G401 (cell line): ENCODE measurements at places on chromosomes 12 and 14.

DNA sequence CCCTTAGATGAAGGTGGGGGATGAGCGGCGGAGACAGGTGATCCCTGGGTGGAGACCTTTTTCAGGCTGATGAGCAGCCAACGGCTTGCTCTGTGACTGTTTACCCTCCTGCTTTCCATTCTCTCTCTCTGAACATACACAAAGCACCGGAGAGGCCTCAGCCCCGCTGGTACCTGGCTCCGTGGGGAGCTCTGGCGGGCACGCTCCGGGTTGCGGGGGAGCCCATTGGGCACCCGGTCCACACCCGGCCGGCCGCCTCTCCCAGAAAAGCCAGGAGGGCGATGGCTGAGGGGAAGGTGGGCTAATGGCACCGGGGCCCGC is 545 bp downstream of the SMARCC2 start:
- peak; percentile 29 for DNase-seq

DNA sequence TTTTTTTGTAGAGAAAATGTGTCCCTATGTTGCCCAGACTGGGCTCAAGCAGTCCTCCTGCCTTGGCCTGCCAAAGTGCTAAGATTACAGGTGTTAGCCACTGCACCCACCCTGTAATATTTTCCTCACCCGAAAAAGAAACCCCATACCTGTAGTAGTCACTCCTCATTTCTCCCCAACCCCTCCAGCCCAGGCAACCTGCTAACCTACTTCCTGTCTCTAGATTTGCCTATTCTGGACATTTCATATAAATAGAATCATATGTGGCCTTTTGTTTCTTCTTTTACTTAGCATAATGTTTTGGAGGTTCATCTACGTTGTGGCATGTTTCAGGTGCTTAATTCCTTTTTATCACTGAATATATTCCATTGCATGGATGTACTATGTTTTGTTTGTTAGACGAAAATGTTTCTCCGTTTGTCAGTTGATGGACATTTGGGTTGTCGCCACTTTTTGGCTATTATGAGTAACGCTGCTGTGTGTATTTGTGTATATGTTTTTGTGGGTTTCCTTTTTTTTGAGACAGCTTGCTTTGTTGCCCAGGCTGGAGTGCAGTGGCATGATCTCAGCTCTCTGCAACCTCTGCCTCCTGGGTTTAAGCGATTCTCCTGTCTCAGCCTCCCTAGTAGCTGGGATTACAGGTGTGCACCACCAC is 6.2 kb downstream of the ANKRD13A start:
- no peak for DNase-seq

- DNase-seq = no peak
Observed at GRCh38 chr14:71524320-71524982, 407.8 kb upstream of the RGS6 start.

GRCh38 chr14:102180248-102180998 is 40.7 kb downstream of the WDR20 start:
- DNase-seq = no peak

DNA sequence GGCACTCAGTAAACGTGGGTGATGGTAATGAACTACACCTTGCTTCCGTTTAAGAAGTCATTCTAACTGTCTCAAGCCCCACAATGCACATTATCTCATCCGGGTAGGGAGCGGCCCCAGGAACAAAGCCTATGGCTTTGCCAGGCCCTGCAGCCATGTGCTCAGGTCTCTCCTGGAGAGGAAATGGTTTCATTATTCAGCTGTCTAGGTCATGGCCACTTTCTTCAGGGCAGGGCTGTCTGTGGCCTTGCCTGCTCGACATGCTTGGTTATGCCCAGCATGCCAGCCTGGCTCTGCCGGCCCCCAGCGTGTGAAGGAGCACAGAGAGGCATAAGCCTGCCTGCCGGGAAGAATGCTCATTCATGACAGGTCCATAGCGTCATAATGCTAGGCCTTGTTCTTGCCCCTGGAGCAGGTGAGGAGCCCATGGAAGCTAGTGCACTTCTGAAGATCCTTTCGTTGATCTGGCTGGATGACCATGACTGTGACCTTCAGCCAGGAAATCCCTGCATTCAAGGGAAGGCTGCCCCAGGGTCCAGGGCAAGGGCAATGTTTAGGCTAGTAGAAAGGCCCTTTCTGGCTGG is 26.3 kb upstream of the FOS start:
- no peak for DNase-seq

GRCh38 chr12:55929306-55929791 is 1.6 kb upstream of the DGKA start:
- no peak for DNase-seq

- no peak for DNase-seq
Observed at GRCh38 chr12:108337235-108338223, 1.6 kb downstream of the CMKLR1 start.

DNA sequence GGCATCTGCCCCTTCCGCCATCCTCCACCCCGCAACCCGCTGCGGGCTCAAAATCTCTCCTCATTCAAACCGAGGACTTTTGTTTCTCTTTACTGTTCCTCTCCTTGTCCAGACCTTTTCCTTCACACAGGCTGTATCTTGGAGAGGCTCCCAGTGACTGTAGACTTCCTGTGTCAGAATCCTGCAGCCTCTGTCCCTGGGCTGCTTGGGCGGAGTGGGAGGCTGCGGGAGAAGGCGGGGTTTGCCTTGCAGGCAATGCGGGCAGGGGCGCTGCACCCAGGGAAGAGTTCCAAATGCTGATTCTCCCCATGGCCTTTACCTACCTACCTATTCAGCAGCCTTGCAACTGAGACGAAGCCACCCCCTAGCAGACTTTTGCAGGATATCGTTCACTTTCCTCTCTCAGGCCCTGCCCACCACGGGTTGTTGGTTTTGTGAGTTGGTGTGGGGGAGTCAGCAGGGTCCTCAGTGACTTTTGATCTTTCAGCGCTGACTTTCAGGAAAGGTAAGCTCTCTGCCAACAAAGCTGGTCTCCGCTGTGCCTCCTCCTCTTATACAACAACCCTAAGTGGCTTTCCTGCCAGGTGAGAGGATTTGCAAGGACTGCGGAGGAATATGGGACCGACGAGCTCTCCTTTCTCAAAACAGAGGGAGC is 79.0 kb upstream of the KCNA1 start:
- no peak for DNase-seq

- no peak for DNase-seq
Observed at GRCh38 chr14:105475269-105476096, 862 bp downstream of the CRIP2 start.

- no peak for DNase-seq
Observed at GRCh38 chr14:88521818-88522217, 33.0 kb downstream of the PTPN21 start.

DNA sequence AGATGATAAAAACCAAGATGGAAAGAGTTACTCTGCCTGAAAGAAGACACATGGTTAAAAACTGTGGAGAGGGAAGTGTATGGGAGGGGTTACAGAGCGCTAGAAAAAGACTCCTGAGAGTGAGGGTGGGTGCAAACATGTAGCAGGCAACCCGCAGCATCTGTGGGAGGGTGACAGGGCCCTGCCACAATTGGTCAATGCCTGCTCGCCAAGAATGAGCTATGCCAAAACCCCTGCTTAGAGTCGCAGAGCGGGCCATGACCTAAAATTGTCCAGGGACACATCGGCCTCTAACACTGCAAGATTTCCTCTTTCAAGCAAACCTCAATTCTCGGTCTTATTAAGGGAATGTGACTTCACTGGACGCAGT is 700 bp downstream of the PRKAG1 start:
- no peak for DNase-seq

- no peak for DNase-seq
Observed at GRCh38 chr14:49961270-49962222, 68.7 kb downstream of the ARF6 start.

- no peak for DNase-seq
Observed at GRCh38 chr12:79415746-79416435, 274.9 kb downstream of the PAWR start.

DNA sequence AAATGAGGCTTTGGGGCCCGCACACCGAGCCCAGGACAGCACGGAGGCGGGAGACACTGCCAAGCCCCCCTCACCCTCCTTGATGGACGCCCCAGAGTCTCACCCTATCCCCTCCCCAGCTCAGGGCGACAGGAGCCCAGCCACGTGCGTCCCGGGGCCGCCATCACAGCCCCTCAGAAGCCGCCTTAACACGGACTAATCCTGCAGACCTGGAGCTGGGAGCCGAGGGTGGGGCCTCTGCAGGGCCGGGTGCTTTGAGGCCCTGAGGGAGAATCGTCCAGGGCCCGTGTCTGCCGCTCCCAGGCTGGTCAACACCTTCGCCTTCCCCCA is 79.7 kb upstream of the FBRSL1 start:
- DNase-seq = no peak

GRCh38 chr12:58415716-58416115 is 474.3 kb downstream of the ATP23 start:
- DNase-seq = no peak

- no peak for DNase-seq
Observed at GRCh38 chr14:86639146-86639545, 1109.2 kb downstream of the FLRT2 start.

DNA sequence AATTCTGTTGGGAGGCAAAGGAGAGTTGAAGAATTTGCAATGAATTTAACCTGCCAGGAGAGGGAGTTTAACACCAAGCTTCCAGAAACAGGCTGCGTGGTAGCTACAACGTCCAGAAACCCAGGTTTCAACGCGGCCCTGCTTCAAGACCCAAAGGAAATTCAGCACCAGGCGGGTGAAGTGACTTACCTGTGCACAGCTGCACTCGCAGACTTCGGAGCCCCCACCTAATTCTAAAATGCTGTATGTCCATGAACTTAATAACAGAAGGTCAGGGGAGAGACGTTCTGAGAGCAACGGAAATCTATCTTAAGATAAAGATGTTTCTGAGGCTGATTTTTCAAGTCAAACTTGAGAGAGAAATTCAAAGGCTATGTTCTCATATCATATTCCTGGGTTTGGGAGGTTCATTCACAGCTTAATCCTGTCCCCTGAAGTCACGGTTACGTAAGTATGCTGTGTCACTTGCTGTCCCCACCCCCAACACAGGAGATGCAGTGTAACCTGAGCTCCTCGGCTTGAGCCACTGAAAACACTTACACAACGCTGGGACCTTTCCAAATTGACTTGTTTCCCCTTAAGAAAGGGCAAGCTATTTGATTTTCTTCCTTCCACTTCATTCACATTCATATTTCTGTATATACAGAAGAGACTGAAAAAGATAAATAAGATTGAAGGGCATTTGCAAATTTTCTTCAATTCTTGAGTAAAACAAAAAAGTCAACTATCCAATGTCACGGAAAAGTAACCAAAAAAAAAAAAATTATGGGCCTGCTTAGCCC is 22.7 kb downstream of the CLIP1 start:
- peak; percentile 90 for DNase-seq

- DNase-seq = no peak
Observed at GRCh38 chr12:68200854-68201253, 24.8 kb downstream of the IL26 start.

DNA sequence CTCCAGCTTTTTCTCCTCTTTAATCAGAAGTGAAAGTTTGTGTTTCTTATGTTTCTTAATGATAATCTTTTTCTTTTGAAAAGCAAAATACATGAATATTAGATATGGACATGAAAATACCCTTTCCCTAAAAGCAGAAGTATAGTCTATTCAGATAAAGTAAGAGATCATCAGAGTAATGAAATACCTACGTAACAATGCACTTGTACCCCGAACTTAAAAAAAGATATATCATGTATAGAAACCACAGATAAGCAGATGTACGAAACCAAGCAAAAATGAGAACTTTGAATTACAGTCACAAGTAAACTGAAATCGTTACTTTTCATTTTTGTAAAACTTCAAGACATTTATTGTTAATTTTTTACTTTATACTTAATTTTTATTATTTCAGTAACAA is 1.5 kb upstream of the GPR65 start:
- no peak for DNase-seq

GRCh38 chr14:105021656-105022275 is 883 bp upstream of the CDCA4 start:
- no peak for DNase-seq

DNA sequence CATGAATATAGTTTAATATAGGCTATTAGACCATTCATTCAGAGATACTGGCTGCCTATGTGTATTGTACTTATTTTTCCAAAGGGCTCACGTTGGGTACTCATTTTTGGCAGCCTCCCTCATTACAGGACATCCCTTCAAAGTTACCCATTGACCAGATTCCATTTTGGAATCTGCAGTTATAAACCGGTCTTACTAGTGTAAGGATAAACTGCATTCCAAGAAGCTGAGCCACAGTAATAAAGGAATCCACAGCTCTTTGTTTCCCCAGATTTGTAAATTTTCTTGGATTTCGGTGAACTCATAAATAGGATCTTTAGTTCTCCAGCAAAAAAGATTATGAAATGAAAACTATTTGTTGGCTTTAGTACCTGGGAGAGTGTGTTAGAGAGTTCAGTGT is 18.9 kb upstream of the CFL2 start:
- no peak for DNase-seq

GRCh38 chr12:121905746-121906145 is 12.6 kb upstream of the CFAP251 start:
- DNase-seq = no peak

GRCh38 chr14:54471641-54472040 is 17.1 kb downstream of the GMFB start:
- DNase-seq = no peak

DNA sequence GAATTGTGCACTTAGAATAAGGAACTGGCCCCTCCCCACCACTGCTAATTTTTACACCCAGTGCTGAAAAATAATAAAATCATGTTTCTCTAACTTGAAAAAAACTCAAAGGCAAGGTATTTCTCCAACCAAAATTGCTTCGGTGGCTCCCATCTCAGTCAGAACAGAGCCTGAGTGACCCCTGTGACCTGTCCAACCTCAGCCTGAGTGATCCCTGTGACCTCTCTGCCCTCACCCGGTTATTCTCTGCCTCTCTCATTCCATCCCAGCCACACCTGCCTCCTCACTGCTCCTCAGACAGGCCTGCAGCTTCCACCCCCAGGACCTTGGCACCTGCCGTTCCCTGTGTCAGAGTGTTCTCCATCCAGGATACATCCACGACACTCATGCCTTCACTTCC is 5.1 kb downstream of the SLC6A12 start:
- DNase-seq = no peak

DNA sequence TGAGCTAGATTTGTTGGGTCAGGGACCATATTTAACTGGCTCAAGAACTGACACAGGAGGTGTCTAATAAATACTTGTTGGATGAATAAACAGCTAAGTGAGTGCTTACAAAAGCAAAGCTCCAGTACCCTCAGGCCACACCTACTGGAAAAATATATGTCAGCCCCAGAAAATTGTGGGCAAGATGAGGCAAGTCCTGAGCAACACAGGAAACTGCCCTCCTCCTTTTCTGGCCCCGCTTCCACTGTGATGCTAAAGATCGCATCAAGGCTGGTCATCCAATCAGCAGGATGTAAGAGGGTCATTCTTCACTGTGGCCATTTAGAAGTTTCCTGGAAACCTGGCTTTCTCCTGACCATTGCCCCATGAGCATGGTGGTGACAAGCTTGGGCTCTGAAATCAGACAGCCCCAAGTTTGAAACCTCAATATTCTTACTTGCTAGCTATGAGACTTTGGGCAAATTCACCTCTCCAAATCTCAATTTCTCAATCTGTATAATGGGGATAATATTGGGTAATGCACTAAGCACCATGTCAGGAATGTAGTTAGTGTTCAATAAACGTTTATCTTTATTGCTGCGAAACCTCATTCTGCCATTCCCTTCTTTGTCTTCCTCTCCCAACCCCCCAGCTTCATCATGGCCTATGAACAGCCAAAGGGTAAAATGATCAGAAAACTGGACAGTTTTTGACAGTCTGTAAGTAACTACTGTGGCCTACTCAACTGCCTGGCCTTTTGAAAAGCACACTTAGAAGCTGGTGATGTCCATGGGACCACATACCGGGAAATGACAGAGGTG is 139.3 kb upstream of the PZP start:
- no peak for DNase-seq

- no peak for DNase-seq
Observed at GRCh38 chr12:57090490-57090889, 1.6 kb downstream of the NAB2 start.
